NCI-H1092 (cell line): ENCODE measurements at places on chromosomes 3 and 15.

- DNase-seq = no peak
Observed at GRCh38 chr3:21390856-21391255, 360.2 kb downstream of the ZNF385D start.

DNA sequence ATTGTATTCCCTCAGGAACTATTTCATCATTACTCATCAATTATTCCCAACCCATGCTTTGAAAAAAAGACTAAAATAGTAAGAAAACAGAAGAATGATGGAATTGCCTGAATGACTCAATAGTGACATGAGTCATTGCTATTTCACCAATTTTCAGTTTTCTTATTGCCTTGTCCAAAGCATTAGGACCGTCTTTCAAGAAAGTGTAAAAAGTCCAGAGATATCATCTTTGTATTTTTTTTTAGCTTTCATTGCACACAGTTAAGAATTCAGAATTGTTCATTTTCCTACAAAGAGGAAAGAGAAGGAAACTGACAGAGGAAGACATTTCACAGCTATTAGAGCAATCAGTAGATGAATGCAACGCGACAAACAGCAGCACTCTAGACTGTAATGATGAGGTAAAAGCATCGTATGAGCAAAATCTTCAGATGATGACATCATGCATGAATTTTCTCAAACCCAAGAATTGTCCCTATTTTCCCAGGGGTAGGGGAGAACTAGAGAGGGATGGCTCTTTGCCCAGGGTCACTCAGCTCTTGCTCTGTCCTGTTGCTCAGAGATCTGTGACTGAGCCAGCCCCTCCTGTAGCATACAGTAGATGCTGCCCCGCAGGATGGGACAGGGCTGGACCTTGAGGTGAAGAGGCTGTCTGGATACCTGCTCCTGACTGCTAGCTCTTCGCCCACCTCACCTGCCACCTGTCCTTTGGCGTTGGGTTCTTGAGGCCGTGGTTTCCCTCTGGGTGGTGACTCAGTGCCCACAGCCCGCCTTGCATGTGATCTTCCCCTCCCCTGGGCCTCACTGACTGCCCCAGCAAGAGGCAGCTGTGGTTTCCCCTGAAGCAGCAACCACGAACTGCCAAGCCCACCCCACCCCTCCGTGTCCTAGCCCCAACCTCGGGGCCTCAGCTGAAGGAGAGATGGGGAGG, 84.8 kb downstream of the PPCDC start:
- DNase-seq = no peak

DNA sequence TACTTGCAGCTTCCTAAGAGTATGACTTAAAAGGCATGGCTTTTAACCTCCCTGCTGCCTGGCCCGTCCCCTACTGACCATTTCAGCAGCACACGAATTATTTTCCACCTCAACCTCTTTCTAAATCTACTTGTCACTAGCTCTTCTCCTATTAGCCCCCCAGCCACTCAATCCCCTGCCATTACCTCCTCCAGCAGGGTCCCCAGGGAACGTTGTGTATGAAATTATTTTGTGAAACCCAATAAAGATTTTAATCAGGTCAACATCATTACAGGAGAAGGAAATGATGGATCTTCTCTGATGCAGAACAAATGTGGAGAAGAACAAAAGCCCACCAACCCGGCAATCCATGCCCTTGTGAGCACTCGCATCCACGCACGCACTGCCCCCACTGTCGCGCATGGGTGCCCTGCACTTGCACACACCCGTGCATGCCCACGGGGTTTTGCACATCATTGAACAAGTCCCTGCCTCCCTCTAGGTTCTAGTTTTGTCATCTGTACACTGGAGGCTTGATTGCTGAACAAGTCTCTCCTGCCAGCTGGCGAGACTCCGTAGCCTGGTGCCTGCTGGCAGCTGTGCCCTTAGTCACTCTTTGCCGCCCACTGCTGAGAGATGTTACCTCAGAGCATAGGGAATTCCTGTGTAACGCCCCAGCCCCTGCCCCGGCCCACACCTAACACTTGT, 51.6 kb downstream of the LINGO1 start:
- DNase-seq = peak; percentile 13

- DNase-seq = no peak
Observed at GRCh38 chr3:150729682-150730360, 26.1 kb upstream of the ERICH6 start.

DNA sequence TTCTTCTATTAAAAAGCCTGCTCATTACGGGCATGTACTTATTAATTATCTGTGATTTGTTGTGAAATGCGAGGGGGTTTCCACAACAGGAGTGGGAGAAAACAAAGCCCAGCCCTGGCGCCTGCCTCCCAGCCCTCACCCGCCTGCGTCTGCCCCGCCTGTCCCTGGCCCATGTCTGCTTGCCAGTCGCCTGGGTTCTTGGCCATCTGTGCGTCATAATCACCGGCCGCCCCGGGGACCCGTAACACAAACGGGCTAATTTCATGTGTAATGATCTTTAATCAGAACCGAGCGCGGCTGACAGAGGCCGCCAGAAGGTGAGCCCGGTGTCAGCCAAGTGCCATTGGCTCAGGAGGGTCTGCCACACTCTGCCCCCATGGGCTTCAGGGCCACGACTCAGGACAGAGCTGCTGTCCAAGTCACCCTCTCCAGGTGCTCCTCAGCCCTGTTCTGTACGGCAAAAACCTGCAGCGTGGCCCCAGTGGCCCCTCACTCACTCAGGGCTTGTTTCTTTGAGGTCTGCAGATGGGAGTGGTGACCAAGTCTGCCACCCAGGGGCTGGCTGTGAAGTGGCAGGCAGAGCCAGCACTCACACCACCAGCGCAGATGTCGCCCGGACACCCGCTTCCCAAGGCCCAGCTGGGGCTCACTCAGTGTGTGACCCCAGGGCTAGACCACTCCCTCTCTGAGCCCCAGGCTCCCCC, 28.8 kb upstream of the TMEM115 start:
- DNase-seq = no peak

GRCh38 chr15:50182219-50183013, 420 bp downstream of the SLC27A2 start:
- DNase-seq = peak; percentile 9

- no peak for DNase-seq
Observed at GRCh38 chr3:129520960-129521359, 7.5 kb upstream of the RHO start.

- DNase-seq = no peak
Observed at GRCh38 chr3:16148783-16149182, 25.7 kb upstream of the GALNT15 start.

GRCh38 chr3:95655363-95655986, 1158.9 kb upstream of the EPHA6 start:
- no peak for DNase-seq

DNA sequence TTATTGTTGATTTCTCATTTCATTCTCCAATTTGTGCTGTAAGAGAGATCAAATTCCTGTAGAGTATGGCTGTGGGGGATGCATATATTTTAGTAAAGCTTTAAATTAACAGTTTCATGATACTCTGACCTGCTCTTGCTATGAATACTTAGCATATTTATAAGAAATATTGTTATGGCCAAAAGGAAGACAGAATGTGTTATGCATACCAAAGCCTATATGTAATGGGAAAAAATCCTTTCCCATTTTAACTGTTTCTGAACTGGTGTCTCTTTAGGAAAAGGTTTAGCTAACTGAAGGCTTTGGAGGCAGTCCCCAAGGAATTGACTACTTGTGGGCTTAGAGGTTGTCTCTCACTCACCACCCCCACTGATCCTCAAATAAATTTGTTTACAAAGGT, 59.2 kb downstream of the CADPS start:
- DNase-seq = no peak

- DNase-seq = no peak
Observed at GRCh38 chr15:65088643-65089021, 12.1 kb downstream of the KBTBD13 start.

DNA sequence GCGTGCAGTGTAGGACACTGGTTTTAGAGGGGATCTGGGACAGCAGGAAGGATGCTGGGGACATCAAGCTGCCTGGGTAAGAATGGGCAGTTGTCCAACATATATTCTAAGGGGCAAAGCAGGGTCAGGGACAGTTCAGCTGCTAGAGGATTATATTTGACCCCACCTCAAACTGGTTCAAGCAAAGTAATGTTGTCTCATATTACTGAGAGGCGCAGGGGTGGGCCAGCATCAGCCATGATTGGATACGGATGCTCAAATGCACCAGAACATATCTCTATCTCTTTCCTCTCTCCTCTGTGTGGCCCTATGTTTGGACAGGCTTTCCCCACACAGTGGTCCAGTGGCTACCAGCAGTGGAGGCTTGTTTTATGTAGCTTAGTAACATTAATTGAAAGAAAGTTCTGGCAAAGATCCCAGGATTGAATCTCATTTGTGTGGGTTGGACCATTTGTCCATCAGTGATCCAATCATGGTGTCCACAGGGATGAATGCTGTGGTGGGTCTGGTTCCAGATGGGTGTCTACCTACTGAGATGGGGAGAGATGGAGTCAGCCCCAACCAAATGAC, 49.8 kb upstream of the RGMA start:
- DNase-seq = no peak

DNA sequence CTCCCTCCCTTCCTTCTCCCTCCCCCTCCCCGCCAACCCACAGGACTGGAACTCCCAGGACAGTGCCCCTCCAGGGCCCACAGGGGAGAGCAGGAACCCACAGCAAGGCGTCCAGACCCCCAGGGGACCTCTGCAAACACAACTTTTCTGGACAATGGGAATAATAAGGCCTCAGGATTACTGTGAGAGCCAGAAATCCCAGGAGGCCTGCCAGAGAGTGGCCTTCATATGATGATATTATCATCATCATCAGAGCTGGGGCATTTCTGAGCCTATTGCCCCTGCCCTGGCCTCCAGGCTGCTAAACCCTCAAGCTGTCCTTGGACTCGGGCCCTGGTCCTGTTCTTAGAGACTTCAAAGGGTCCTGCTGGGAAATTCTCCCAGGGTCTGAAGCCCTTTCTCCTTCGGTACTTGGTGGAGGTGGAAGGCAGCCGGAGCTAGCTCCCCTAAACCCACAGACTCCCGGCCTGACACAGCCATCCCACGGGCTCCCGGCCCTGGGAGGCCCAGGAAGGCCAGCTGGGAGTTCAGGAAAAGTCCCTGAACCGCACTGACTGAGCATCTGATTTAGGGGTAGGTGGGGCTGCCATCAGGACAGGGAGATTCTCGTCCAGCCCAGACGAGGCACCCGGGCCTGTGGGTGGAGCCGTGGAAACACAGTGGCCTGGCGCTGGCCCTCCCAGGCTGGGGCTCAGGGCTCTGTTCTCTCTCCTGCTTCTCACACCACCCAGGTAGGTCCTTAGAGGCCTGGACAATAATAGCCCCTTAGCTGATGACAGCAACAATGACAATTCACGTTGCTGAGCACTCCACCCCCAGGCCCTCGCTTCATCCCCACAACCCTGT, 4.9 kb downstream of the CALML4 start:
- DNase-seq = no peak

- no peak for DNase-seq
Observed at GRCh38 chr3:33461097-33461496, 20.9 kb upstream of the UBP1 start.

GRCh38 chr15:26191193-26191592, 328.1 kb upstream of the ATP10A start:
- no peak for DNase-seq
